ENCODE measurements at places on chromosomes 13 and 19. TPM values are rescaled to one million over a fixed set of nuclear protein-coding genes. Genes with fewer than 3 reads are reported as not detected.

CNFN gene
- total RNA-seq = not detected

ZNF44 gene
- total RNA-seq = 3.1 TPM

GRK1 gene
- not detected for total RNA-seq

PGPEP1 gene
- 8.7 TPM for total RNA-seq

SYNE4 gene
- total RNA-seq = 0.15 TPM

DIRAS1 gene
- 0.34 TPM for total RNA-seq

All from bronchus fibroblast of lung (primary cell).